ENCODE measurements at places on chromosomes 1 and 21.
A peak's percentile ranks its signal among the peaks of the same experiment; 100 is the strongest.

GRCh38 chr1:109761227-109762038 is 2.3 kb downstream of the EPS8L3 start:
- H3K36me3 ChIP-seq = no peaks in the 10 kb centered on the region
- no peak overlapping the region for H3K27ac ChIP-seq
- H3K4me3 ChIP-seq = no peak overlapping the region
- H3K4me1 ChIP-seq = peaks cover 5% of the 10 kb centered on the region

DNA sequence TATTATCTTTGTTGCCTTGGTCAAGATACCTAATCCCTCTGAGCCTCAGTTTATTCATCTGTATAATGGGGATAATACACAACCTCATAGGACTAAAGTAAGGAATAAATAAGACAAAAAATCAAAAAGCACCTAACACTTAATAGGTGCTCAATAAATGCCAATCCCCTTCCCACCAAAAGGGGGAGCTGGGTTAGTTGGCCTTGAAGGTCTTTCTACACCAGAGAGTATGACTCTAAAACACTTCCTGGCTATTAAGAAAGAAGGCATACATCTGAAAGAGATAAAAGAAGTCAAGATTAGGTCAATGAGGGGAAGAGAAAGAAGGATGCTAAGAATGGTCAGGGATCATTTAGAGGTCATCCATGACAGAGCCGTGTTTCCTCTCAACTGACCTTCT is 11.1 kb downstream of the VSIG8 start:
- H3K27ac ChIP-seq = no peak overlapping the region
- H3K36me3 ChIP-seq = no peaks in the 10 kb centered on the region
- H3K27me3 ChIP-seq = peaks cover 31% of the 10 kb centered on the region
- DNase-seq = no peak
- no peak overlapping the region for H3K4me3 ChIP-seq

DNA sequence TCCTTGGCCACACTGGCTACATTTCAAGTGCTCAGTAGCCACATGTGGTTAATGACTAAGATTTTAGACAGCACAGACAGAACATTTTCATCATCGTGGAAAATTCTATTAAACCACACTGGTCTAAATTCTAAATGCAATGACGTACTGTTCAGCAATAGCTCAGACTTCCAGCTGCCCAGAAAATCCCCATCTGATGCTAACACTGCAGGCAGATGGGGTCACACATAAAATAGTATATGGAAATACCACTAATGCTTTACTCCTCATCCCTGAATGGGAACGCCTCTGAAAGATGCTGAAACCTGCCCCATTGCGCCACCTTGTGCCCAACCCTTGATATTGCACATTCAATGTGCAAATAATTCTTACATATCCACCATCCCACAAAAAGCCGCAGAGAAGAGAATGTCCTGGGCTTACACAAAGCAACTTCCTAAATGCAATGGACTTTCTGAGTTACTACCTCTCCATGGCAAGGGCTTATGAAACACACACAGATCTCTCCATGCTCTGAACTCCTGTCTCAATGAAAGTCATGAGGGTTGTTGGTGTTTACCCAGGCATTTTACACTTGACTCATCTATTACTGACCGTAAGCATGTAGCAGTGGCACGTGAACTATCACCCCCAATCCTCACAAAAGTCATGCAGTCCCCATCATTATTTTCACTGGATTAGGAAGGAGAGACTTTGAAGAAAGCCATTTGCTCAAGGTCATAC is 20.3 kb upstream of the SLC5A9 start:
- H3K36me3 ChIP-seq = no peaks in the 10 kb centered on the region
- H3K27ac ChIP-seq = no peak overlapping the region
- H3K4me3 ChIP-seq = no peak overlapping the region

DNA sequence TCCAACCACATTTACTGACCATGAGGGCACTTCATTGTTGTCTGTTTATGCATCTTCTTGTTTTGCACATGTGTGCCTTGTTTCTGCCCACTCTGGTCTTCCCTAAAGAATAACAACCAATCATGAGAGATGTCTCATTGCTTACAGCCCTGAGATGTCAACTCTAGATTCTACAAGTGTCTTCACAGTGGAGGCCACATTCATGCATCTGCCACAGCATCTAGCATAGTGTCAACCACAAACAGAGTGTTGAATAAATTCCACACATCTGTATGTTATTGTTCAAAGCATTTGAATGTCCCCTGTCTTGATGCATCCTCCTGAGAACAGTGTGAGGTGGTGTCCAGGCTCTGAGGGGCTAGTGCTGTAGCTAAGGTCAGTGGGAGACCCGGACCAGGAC is 43.1 kb downstream of the KCNC4 start:
- H3K27me3 ChIP-seq = no peaks in the 10 kb centered on the region
- no peaks in the 10 kb centered on the region for H3K36me3 ChIP-seq
- DNase-seq = no peak

- H3K4me3 ChIP-seq = no peak overlapping the region
- H3K27me3 ChIP-seq = no peaks in the 10 kb centered on the region
- no peaks in the 10 kb centered on the region for H3K36me3 ChIP-seq
- H3K27ac ChIP-seq = no peak overlapping the region
These were observed 26.9 kb upstream of the RCAN3 start for GRCh38 chr1:24475700-24476099.

- no peak for DNase-seq
- H3K4me1 ChIP-seq = peaks cover 10% of the 10 kb centered on the region
- H3K36me3 ChIP-seq = no peaks in the 10 kb centered on the region
- H3K4me3 ChIP-seq = no peak overlapping the region
These were observed 57.3 kb downstream of the ACBD3 start for GRCh38 chr1:226129230-226129629.

DNA sequence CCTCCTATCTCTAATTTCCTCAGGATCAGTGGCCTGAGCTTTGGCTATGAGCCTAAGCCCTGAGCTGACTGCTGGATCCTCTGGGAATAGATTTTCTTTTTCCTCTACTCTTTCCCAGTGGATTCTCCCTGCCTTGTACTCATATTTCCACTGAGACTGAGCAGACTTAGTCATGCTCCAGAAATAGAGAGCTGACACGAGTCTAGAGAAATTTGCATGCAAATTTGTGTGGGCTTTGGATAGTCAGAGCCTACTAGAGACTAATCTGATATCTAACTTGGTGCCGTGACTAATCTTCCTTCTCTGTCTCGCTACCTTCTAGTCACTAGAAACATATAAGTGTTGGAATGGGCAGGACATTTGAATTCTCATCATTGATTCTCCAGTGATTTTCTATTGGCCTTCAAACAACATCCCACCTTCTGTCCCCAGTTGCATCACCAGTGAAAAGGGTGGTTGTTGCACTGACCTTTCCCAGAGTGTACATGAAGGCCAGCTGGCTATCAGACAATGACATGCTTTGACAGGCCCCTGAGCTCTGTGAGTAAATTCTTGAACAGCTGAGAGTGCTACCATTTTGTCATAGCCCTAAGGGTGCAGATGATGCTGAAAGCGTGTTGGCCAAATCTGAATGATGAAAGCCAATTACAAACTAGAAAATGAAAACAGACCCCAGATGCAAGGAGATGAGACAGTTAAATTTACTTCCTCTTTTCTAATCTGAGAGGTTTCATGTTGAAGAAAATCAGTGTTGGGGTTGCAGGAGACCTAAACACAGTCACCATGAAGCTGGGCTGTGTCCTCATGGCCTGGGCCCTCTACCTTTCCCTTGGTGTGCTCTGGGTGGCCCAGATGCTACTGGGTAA is at the start of gene FCRLA:
Gene FCRLA, plus strand, starts transcription at position 748 of the 866 bp plus-strand sequence. Its CDS starts 36 bp downstream, at position 784.
- H3K4me3 ChIP-seq = no peak within 1 kb of the TSS
- H3K27ac ChIP-seq = peak within 1 kb of the TSS; percentile 42
- H3K4me1 ChIP-seq = no peaks in the 10 kb centered on the region
- peaks cover 16% of the 10 kb centered on the region for H3K27me3 ChIP-seq

DNA sequence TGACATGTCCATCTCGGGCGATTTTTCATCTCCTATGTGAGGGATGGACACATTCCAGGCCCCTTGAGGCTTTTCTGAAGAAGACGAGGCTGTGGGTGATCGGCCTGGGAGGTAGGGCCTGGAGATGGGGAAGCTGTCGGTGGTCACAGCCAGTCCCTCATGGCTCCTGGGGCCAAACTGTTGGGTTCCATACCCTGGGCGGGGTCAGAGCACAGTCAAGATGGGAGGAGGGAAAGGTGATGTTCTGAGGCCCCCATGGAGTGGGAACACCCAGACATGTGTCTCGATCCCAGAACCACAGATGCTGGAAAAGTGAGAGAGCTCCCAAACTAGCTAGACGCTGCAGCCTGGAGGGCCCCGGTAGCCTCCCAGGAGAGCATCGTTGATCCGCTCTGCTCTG is 157.5 kb upstream of the C1orf174 start:
- H3K36me3 ChIP-seq = no peaks in the 10 kb centered on the region
- no peak overlapping the region for H3K4me3 ChIP-seq
- no peaks in the 10 kb centered on the region for H3K27me3 ChIP-seq
- H3K27ac ChIP-seq = no peak overlapping the region
- no peak for DNase-seq

DNA sequence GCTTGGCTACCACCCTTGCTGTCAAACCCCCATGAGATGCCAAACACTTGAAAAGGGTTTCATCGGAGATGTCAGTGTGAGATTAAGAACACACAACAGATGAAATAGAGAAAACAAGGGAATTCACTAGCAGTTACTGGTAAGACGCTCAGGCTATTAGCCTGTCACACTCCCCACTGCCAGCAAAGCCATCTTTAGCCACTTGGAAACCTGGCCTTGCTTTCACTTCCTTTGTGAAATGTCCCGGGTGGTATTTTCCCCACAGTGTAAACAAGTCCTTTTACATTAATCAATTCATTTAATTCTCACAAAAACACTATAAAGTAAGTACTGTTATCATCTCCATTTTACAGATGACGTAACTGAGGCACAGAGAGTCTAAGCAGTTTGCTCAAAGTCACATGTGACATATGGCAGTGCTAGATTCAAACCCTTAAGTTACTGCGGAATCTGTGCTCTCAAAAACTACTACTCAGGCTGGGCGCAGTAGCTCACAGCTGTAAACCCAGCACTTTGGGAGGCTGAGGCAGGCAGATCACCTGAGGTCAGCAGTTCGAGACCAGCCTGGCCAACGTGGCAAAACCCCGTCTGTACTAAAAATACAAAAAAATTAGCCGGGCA is 32.7 kb upstream of the KHDRBS1 start:
- no peak overlapping the region for H3K27ac ChIP-seq
- DNase-seq = no peak
- H3K36me3 ChIP-seq = no peaks in the 10 kb centered on the region
- peaks cover 21% of the 10 kb centered on the region for H3K4me1 ChIP-seq
- no peak overlapping the region for H3K4me3 ChIP-seq
- H3K27me3 ChIP-seq = no peaks in the 10 kb centered on the region

DNA sequence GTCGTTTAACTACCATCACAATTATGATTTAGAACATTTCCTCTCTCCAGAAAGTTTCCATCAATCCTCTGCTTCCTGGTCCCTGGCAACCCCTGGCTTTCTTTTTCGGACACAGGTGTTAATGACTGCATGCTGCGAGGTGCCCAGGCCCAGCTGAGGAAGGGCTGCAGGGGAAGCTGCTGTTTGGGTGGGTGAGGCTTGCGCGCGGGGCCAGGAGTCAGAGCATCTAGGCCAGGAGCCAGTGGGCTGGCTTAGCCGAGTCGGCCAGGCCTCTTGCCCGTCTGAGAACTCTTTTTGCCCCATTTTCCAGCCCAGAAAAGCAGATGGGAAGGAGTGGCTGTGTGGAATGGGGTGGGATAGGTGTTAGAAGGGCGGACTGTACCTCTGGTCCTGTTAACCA is 51.5 kb downstream of the NAV1 start:
- H3K27ac ChIP-seq = no peak overlapping the region
- H3K27me3 ChIP-seq = no peaks in the 10 kb centered on the region
- H3K4me1 ChIP-seq = no peaks in the 10 kb centered on the region
- H3K4me3 ChIP-seq = no peak overlapping the region
- H3K36me3 ChIP-seq = no peaks in the 10 kb centered on the region

- no peak overlapping the region for H3K4me3 ChIP-seq
- H3K36me3 ChIP-seq = no peaks in the 10 kb centered on the region
- no peak for DNase-seq
- no peaks in the 10 kb centered on the region for H3K27me3 ChIP-seq
These were observed 70.3 kb downstream of the LTN1 start for GRCh38 chr21:28922368-28922767.

DNA sequence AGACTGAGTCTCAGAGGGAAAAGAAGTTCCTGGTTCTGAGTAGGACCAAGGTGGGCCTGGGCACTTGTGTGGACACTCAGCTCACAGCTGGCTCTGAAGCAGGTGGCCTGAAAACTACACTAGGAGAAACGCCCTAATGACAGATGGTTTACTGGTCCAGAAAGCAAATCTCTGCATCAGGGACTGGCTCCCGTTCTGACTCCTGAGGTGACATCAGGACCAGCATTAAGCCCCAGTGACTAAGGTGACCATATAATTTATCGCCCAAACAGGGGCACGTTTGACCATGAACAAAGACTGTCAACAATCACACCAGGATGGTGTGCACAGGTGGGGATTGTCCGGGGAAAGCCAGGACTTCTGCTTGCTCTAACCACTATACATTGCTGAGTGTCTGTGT is 12.2 kb upstream of the CD34 start:
- H3K4me3 ChIP-seq = no peak overlapping the region
- H3K27ac ChIP-seq = peak overlapping the region; percentile 77
- H3K27me3 ChIP-seq = peaks cover 4% of the 10 kb centered on the region
- H3K4me1 ChIP-seq = peaks cover 30% of the 10 kb centered on the region

GRCh38 chr1:72697410-72697809 is 415.1 kb upstream of the NEGR1 start:
- no peaks in the 10 kb centered on the region for H3K36me3 ChIP-seq
- no peak overlapping the region for H3K27ac ChIP-seq
- H3K27me3 ChIP-seq = no peaks in the 10 kb centered on the region
- no peaks in the 10 kb centered on the region for H3K4me1 ChIP-seq

- H3K4me1 ChIP-seq = no peaks in the 10 kb centered on the region
- no peak overlapping the region for H3K27ac ChIP-seq
- H3K27me3 ChIP-seq = no peaks in the 10 kb centered on the region
- no peak overlapping the region for H3K4me3 ChIP-seq
- DNase-seq = no peak
These were observed 28.0 kb downstream of the GRIK3 start for GRCh38 chr1:37006132-37006868.

DNA sequence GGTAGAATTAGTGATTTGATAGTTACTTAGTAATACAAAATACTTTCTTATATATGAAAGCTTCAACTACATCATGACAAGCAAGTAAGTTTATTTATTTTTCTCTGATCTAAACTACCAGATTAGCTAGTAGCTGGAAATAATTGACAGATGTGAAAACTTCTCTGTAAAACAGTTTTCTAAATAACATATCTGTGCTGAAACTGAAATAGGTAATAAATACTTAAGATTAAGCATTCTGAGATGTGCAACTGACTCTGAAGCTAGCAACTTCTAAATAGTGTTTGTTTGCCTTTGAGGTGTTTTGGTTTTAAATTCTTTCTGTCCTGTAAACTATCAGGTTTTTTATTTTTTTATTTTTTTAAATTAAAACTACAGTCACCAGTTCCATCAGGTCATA is 18.5 kb upstream of the LHX8 start:
- H3K27me3 ChIP-seq = no peaks in the 10 kb centered on the region
- no peaks in the 10 kb centered on the region for H3K4me1 ChIP-seq
- no peaks in the 10 kb centered on the region for H3K36me3 ChIP-seq

- no peaks in the 10 kb centered on the region for H3K27me3 ChIP-seq
- H3K4me1 ChIP-seq = peaks cover 27% of the 10 kb centered on the region
- peaks cover 32% of the 10 kb centered on the region for H3K36me3 ChIP-seq
- DNase-seq = no peak
These were observed 17.9 kb upstream of the SLC25A34 start for GRCh38 chr1:15718199-15718601.

GRCh38 chr1:112879834-112880233 is 76.2 kb downstream of the SLC16A1 start:
- H3K4me3 ChIP-seq = no peak overlapping the region
- no peak for DNase-seq
- H3K27ac ChIP-seq = no peak overlapping the region
- H3K4me1 ChIP-seq = no peaks in the 10 kb centered on the region

GRCh38 chr1:170175041-170175440 is 29.3 kb downstream of the NTMT2 start:
- no peaks in the 10 kb centered on the region for H3K36me3 ChIP-seq
- H3K27me3 ChIP-seq = no peaks in the 10 kb centered on the region
- H3K4me1 ChIP-seq = no peaks in the 10 kb centered on the region
- H3K4me3 ChIP-seq = no peak overlapping the region

Data from cardiac muscle cell (in vitro differentiated cells and primary cell).